ENCODE measurements at places on chromosomes 16 and 17. TPM values are rescaled to one million over a fixed set of nuclear protein-coding genes. Genes with fewer than 3 reads are reported as not detected.

- DNase-seq = peak; percentile 25
- H3K27me3 ChIP-seq = peaks cover 7% of the 10 kb centered on the region
- no peaks in the 10 kb centered on the region for H3K36me3 ChIP-seq
- peak overlapping the region; percentile 88 for H3K27ac ChIP-seq
Measured at GRCh38 chr17:68383443-68384321, 73.6 kb downstream of the WIPI1 start.

GRCh38 chr17:20086416-20087076 is 77.4 kb downstream of the SPECC1 start:
- H3K4me1 ChIP-seq = no peaks in the 10 kb centered on the region
- H3K27ac ChIP-seq = no peak overlapping the region
- peaks cover 37% of the 10 kb centered on the region for H3K27me3 ChIP-seq
- no peak overlapping the region for H3K4me3 ChIP-seq
- no peak for DNase-seq

Gene RAB11FIP4
- total RNA-seq = 0.23 TPM

Gene ZNF213
- 7.8 TPM for total RNA-seq

DNA sequence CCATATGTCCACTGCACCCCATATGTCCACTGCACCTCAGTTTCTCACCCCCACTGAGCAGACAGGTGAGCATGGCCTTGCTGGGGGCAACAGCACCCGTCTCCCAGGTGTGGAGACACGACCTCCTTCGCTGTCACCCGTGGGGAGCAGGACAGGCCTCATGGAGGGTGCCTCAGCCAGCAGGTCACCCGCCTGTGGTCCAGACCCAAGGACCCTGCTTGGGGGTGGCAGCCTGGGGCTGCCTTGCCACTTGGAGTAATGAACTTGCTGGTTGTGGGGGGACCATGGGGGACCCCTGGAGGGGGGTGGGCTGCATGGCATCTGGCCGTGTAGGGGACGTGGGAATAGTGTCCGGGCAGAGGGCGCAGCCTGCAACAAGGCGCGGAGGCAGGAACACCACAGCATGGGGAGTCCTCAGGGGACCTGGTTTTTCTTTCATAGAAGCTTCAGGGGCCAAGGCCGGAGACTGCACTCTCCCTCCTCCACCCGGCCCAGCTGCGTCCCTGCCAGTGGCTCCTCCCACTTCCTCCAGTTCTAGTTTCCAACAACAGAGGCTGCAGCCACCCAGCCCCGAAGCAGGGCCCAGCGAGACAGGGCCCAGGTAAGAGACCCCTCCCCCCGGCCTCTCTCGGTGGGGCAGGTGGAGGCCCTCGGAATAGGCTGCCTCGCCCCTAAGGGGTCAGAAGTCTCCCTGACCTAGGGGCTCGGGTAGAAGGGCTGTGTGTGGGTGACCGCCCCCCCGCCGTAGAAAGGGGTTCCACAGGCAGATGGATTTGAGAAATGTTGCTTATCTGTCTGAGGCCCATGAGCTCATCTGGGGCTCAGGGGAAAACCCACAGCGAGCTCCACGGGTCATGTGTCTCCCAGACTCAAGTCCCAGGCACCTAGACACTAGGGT is at the start of gene NHLRC4:
Gene NHLRC4, plus strand, starts transcription at position 531 of the 898 bp plus-strand sequence. CDS start 1,043 bp downstream, outside the sequence.
- no peaks in the 10 kb centered on the region for H3K36me3 ChIP-seq
- H3K27ac ChIP-seq = no peak within 1 kb of the TSS
- H3K4me3 ChIP-seq = no peak within 1 kb of the TSS
- no peak for DNase-seq
- peaks cover 20% of the 10 kb centered on the region for H3K4me1 ChIP-seq

Gene CDRT4
- 1.4 TPM for total RNA-seq

DNA sequence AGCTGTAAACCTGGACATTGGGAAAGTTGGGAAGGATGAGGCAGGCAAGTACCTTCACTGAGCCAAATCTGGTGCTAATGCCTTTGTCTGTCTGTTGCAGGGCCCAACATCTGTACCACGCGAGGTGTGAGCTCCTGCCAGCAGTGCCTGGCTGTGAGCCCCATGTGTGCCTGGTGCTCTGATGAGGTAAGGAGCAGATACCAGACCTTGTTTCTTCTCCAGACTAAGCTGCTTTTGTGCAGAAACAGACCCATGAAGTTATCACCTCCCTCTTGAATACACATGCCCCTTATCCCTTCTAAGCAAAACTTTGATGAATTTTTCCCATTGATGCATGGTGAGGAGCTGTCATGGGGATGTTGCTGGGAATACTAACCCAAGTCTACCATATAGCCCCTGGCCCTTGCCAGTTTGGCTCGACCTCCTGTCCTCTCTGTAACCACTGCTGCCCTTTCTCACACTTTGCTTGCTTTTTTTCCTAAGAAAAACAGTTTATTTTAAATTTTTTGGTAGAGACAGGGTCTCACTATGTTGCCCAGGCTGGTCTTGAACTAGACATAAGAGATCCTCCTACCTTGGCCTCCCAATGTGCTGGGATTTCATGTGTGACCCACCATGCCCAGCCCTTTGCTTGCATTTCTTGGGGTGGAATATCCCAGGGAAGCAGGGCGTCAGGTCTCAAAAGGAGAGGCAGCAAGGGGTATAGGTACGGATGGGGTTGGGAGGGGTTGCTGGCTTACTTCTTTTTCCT is 20.9 kb downstream of the ITGB3 start:
- H3K4me3 ChIP-seq = no peak overlapping the region
- H3K4me1 ChIP-seq = peaks cover 52% of the 10 kb centered on the region
- H3K36me3 ChIP-seq = peaks cover 9% of the 10 kb centered on the region

- H3K4me1 ChIP-seq = no peaks in the 10 kb centered on the region
- H3K27me3 ChIP-seq = peaks cover 5% of the 10 kb centered on the region
- H3K36me3 ChIP-seq = no peaks in the 10 kb centered on the region
- H3K27ac ChIP-seq = no peak overlapping the region
- H3K4me3 ChIP-seq = no peak overlapping the region
Measured at GRCh38 chr17:22507823-22508222, 815.5 kb downstream of the KCNJ18 start.

GRCh38 chr17:74769856-74770497 is 6.2 kb downstream of the NAT9 start:
- no peaks in the 10 kb centered on the region for H3K27me3 ChIP-seq
- no peak for DNase-seq
- no peak overlapping the region for H3K4me3 ChIP-seq
- H3K36me3 ChIP-seq = peaks cover 15% of the 10 kb centered on the region
- H3K27ac ChIP-seq = no peak overlapping the region
- peaks cover 34% of the 10 kb centered on the region for H3K4me1 ChIP-seq

Gene HLF
- not detected for total RNA-seq

GRCh38 chr16:22813948-22814710 is at the start of gene HS3ST2:
Gene HS3ST2, plus strand, starts transcription at chr16:22814162. Its CDS starts 449 bp downstream, at chr16:22814611.
- H3K27ac ChIP-seq = no peak within 1 kb of the TSS
- H3K36me3 ChIP-seq = no peaks in the 10 kb centered on the region
- peak within 1 kb of the TSS; percentile 39 for H3K4me3 ChIP-seq

Gene SOX8
- 0.09 TPM for total RNA-seq

Gene DNAI2
- not detected for total RNA-seq

Gene MRPL12
- 129 TPM for total RNA-seq

DNA sequence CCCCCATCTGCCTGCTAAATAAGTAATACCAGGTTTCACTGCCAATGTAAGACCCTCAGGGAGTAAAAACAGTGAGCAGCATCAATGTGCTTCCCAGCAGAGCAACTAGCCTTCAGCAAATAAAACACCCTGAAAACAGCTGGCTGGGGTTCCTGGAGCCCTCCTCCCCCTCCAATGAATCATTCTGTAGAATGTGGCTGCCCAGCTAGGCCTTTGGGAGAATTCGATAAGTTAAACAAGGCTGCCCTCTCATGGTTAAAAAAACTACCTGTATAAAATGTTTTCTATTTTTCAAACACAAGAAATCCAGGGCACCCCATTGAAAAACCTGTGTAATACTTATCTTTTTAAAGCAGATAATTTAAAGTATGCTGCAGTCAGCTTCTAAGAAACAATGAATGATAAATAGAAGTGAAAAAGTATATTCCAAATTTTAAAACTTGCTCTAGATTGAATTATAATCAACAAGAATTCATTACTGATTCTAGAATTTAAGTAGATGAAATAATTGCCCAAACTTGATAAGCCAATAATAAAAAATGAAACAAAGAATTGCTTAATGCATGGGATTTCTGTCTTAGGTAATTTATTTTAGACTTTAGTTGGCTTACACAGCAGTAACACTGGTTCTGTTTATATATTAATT is 9.4 kb upstream of the TOM1L1 start:
- H3K36me3 ChIP-seq = no peaks in the 10 kb centered on the region
- DNase-seq = peak; percentile 69
- H3K27me3 ChIP-seq = no peaks in the 10 kb centered on the region
- H3K27ac ChIP-seq = no peak overlapping the region
- H3K4me1 ChIP-seq = peaks cover 6% of the 10 kb centered on the region

- no peaks in the 10 kb centered on the region for H3K36me3 ChIP-seq
- H3K27me3 ChIP-seq = peaks cover 30% of the 10 kb centered on the region
- no peak overlapping the region for H3K4me3 ChIP-seq
- DNase-seq = no peak
- H3K27ac ChIP-seq = no peak overlapping the region
- H3K4me1 ChIP-seq = peaks cover 7% of the 10 kb centered on the region
Measured at GRCh38 chr17:4519361-4519788, 20.7 kb downstream of the SPNS2 start.

DNA sequence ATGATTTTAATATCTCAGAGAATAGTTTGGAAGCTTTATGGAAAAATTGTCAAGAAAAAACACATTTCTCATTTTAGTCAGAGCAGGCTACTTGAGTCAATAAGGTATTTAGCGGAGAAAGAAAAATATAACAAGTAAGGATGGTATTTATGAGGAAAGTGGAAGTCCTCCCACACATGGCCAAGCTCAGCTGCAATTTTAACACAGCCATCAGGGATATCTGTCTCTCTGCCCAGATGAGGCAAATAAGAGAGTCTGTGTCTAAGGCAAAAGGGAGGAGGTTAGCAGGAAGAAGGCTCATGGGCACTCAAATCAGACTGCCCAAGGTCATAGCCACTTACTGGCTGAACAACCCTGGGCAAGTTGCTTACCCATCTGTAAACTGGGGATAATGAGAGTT is 5.2 kb upstream of the CMTM2 start:
- peaks cover 8% of the 10 kb centered on the region for H3K27me3 ChIP-seq
- no peak overlapping the region for H3K27ac ChIP-seq
- DNase-seq = no peak
- H3K4me3 ChIP-seq = no peak overlapping the region

DNA sequence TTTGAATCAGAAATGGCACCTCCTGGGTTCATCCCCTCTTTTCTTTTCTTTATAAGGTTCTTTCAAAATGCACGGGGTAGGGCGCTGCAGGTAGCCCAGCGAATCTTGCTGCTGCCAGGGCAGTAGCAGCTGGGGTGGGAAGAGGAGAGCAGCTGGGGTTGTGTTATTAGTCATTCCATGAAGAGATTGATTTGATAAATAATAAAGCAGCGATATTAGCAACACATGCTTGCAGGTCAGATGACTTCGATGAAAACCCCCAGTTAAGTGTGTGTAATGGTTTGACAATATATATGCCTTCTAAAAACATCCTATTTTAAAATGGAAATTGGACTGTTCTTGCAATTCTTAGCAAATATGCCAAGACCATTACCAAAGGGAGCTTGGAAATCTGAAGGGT is 200.7 kb downstream of the CCDC182 start:
- no peak overlapping the region for H3K4me3 ChIP-seq
- peaks cover 24% of the 10 kb centered on the region for H3K4me1 ChIP-seq
- H3K27me3 ChIP-seq = no peaks in the 10 kb centered on the region
- no peak overlapping the region for H3K27ac ChIP-seq

Gene CLEC19A
- not detected for total RNA-seq

DNA sequence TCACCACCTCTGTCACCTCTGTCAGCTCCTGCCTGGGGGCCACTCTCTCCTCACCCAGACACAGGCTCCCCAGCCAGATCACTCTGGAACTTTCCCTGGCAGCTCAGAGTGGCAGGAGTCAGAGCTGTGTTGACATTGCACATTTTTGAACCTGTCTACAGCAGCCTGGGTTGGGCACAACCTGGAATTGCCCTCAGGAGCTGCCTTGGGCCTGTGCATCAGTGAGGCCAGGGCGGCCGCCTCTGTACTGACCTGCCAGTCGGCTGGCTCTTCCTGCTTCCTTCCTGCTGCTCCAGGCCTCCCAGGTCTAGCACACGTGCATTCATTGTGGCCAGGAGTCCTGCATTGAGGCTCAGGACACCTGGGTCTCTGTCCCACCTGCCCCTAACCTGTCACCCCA is 14.2 kb upstream of the TMEM11 start:
- no peak for DNase-seq
- no peaks in the 10 kb centered on the region for H3K27me3 ChIP-seq

Gene ASPA
- total RNA-seq = not detected

DNA sequence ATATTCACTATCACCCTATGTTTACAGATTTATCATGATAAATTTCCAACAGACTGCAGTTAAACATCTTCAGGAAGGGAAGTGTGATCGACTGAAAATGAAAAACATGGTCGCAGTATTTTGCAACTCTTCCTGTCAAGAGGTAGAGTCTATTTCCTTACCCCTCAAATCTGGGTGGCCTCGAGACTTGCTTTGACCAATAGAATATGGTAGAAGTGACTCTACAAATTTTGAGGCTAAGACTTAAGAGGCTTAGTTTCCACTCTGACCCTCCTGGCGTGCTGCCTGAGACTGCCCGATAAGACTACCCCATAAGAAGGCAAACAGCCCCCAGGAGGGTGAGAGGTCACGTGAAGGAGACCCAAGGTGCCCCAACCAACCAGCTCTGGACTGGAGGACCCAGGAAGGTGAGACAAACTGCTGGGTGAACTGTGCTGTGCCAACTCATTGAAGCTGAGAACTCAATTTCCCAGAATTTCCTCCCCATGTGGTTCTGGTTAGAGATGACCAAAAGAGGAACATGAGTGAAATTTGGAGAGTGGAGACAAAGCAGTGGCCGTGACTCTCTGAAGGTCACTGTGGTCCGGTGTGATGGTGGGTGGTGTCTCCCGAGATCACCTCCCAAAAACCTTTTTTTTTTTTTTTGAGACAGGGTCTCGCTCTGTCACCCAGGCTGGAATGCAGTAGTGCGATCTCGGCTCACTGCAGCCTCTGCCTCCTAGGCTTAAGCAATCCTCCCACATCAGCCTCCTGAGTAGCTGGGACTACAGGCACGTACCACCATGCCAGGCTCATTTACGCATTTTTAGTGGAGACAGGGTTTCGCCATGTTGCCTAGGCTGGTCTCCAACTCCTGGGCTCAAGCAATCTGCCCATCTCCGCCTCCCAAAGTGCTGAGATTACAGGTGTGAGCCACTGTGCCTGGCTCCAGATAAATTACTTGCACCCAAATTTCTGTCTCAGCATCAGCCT is 38.2 kb upstream of the LITAF start:
- DNase-seq = no peak
- peaks cover 58% of the 10 kb centered on the region for H3K4me1 ChIP-seq
- no peaks in the 10 kb centered on the region for H3K27me3 ChIP-seq
- peaks cover 3% of the 10 kb centered on the region for H3K36me3 ChIP-seq

- H3K4me1 ChIP-seq = peaks cover 53% of the 10 kb centered on the region
- peaks cover 20% of the 10 kb centered on the region for H3K36me3 ChIP-seq
- DNase-seq = no peak
Measured at GRCh38 chr17:65039336-65039988, 17.1 kb downstream of the GNA13 start.

- H3K36me3 ChIP-seq = no peaks in the 10 kb centered on the region
- peaks cover 69% of the 10 kb centered on the region for H3K27me3 ChIP-seq
- H3K4me1 ChIP-seq = no peaks in the 10 kb centered on the region
- DNase-seq = no peak
- H3K4me3 ChIP-seq = no peak overlapping the region
Measured at GRCh38 chr17:48629411-48629759, 3.2 kb upstream of the HOXB9 start.

GRCh38 chr17:45989759-45990158 is 9.3 kb upstream of the STH start:
- no peak overlapping the region for H3K27ac ChIP-seq
- peaks cover 12% of the 10 kb centered on the region for H3K27me3 ChIP-seq
- DNase-seq = no peak
- H3K36me3 ChIP-seq = no peaks in the 10 kb centered on the region

GRCh38 chr16:86898386-86898785 is 320.0 kb downstream of the FOXL1 start:
- H3K27me3 ChIP-seq = peaks cover 41% of the 10 kb centered on the region
- no peak overlapping the region for H3K4me3 ChIP-seq
- H3K4me1 ChIP-seq = peaks cover 33% of the 10 kb centered on the region
- H3K36me3 ChIP-seq = no peaks in the 10 kb centered on the region

Gene ZG16B
- total RNA-seq = 0.46 TPM

Measured in HFFc6 (cell line).